ENCODE measurements at places on chromosomes 5 and 9.

GRCh38 chr9:87950765-87951488, 23.4 kb downstream of the CDK20 start:
- no peak for DNase-seq

- no peak for DNase-seq
Observed at GRCh38 chr5:61790678-61791077, 458.6 kb downstream of the ZSWIM6 start.

- no peak for DNase-seq
Observed at GRCh38 chr5:13921578-13921977, 22.9 kb downstream of the DNAH5 start.

DNA sequence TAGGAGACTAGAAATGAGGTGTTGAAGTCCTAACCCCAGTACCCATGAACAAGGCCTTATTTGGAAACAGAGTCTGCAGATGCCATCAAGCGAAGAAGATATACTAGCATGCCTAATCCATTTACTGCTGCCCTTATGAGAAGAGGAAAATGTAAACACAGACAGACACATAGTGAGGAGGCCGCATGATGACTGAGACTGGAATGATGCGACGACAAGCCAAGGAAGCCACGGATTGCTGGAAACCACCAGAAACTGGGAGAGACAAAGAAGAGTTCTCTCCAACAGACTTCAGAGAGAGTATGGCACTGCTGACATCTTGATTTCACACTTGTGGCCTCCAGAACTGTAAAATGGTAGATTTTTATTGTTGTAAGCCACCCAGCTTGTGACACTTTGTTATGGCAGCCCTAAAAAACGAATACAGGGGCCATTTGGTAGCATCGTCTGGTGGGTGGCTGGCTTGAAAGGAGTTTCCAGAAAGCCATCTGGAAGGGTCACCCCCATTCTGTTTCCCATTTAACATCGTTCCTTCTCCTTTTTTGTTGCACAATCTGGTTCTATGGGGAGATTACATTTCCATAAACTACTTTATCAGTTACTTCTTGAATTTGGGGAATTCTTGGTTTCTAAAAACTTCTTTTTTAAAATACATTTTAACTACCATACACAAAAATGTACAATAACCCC, 193.1 kb downstream of the HSD17B3 start:
- no peak for DNase-seq

- no peak for DNase-seq
Observed at GRCh38 chr9:115494393-115494792, 376.4 kb upstream of the TNC start.

GRCh38 chr9:72623156-72623555, 101.7 kb downstream of the TMC1 start:
- DNase-seq, result no peak

GRCh38 chr5:172782169-172783039, 11.4 kb upstream of the DUSP1 start:
- no peak for DNase-seq

DNA sequence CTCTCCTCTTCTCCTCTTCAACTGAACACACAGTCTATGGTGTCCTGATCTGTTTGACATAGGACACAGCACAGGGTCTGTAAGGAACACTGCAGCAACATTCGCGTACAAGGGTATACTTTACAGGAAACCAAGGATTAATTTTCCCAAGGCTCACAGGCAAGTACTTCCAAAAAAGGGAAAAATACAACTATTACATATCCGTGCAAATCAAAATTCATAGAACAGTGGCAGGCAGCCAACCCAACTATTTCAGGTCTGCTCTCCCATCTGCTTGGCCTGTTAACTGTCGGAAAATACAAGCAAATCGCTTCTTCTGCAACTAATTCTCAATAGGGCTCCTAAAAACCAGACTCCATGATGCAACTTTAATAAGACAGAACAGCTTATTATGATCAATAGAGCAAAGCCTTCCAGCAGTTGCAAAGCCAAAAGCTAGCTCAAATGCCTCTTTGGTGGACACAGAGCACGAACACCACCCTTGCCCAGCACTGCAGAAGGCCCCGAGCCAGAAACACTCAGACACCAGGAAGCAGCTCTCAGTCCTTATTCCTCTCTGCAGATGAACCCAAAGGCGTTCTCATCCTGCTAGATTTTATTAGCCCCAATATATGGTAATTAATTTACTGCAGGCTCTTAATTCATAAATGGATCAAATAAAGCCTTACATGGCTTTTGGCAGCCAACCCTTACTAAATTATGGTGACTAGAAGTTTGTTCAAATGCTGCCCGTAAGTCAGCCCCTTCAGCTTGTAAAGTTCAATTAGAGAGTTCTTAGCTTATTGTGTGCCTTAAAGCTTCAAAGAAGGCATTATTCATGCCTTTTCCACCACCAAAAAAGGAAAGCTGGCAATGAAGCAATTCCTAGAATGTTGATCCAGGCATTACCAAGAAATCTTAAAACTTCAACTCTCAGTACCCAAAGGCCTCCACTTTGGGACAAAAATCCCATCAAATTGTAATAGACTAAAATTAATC, 68.8 kb downstream of the ZNF608 start:
- DNase-seq, result no peak

Measured in GM12891 (cell line).